HCT116 (cell line): ENCODE measurements at places on chromosomes 16 and 17. TPM values are rescaled to one million over a fixed set of nuclear protein-coding genes. Genes with fewer than 3 reads are reported as not detected.

GRCh38 chr17:40490289-40490853 is 11.1 kb downstream of the TNS4 start:
- DNase-seq: no peak

GRCh38 chr17:10492004-10492403 is 22.6 kb upstream of the MYH4 start:
- no peak for DNase-seq

GRCh38 chr16:68399456-68399855 is 48.9 kb downstream of the SMPD3 start:
- DNase-seq: no peak

GRCh38 chr17:72922219-72922618 is 170.3 kb downstream of the SLC39A11 start:
- no peak for DNase-seq

GRCh38 chr16:21005008-21005407 is 104.4 kb downstream of the LYRM1 start:
- DNase-seq: no peak

GRCh38 chr17:51941272-51941671 is 217.2 kb downstream of the CA10 start:
- DNase-seq: no peak

- no peak for DNase-seq
Measured at GRCh38 chr16:4788489-4788889, 344 bp upstream of the SEPTIN12 start.

- peak; percentile 24 for DNase-seq
Measured at GRCh38 chr17:36072431-36073121, 8.5 kb downstream of the CCL18 start.

- DNase-seq: no peak
Measured at GRCh38 chr16:31083556-31083955, 5.2 kb downstream of the PRSS53 start.

- no peak for DNase-seq
Measured at GRCh38 chr16:15403392-15403995, 7.9 kb downstream of the MPV17L start.

- DNase-seq: no peak
Measured at GRCh38 chr16:86060381-86061317, 161.7 kb downstream of the IRF8 start.

- no peak for DNase-seq
Measured at GRCh38 chr17:81870131-81870980, 781 bp downstream of the ARHGDIA start.

Gene ACSM2B
- not detected for total RNA-seq

Gene MRTFB
- 39.0 TPM for total RNA-seq

Gene PIK3R5
- total RNA-seq: 2.5 TPM

Gene KRT24
- total RNA-seq: not detected

Gene COPS3
- total RNA-seq: 99.0 TPM

Gene PRPSAP1
- total RNA-seq: 81.4 TPM

Gene ZNF785
- 0.15 TPM for total RNA-seq

Gene MMP25
- 2.5 TPM for total RNA-seq

Gene CCL16
- not detected for total RNA-seq

Gene EVI2B
- total RNA-seq: 0.20 TPM
